ENCODE measurements at places on chromosomes 16 and 17.
A peak's percentile ranks its signal among the peaks of the same experiment; 100 is the strongest.

DNA sequence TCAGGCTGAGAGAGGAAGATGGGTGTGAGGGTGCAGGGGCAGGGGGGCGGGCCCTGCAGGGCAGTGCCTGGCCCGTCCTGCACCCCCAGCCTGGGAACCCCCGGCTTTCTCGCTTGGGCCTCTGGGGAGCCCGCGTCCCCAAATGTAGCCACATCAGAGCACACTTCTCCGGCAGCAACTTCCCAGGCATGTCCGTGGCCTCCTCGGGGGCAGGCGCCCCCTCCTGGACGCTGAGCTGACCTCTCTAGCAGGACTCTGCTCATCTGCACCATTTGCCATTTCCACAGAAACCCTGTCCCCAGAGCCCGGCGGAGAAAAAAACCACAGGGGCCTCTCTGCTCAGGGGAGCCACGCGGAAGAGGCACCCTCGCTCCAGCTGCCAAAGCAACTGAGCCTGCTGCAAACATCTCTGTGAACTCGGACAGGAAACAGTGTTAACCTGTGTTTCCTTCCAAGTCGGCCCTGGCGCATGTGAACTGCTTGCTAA lies 63.4 kb downstream of the KLHDC4 start:
- peak; percentile 98 for DNase-seq

GRCh38 chr17:5361426-5361825 lies 58.0 kb downstream of the NUP88 start:
- DNase-seq: no peak

GRCh38 chr16:17939723-17940122 lies 396.8 kb downstream of the NPIPA8 start:
- DNase-seq: no peak

- peak; percentile 42 for DNase-seq
Observed at GRCh38 chr16:54287131-54288029, 793 bp upstream of the IRX3 start.

DNA sequence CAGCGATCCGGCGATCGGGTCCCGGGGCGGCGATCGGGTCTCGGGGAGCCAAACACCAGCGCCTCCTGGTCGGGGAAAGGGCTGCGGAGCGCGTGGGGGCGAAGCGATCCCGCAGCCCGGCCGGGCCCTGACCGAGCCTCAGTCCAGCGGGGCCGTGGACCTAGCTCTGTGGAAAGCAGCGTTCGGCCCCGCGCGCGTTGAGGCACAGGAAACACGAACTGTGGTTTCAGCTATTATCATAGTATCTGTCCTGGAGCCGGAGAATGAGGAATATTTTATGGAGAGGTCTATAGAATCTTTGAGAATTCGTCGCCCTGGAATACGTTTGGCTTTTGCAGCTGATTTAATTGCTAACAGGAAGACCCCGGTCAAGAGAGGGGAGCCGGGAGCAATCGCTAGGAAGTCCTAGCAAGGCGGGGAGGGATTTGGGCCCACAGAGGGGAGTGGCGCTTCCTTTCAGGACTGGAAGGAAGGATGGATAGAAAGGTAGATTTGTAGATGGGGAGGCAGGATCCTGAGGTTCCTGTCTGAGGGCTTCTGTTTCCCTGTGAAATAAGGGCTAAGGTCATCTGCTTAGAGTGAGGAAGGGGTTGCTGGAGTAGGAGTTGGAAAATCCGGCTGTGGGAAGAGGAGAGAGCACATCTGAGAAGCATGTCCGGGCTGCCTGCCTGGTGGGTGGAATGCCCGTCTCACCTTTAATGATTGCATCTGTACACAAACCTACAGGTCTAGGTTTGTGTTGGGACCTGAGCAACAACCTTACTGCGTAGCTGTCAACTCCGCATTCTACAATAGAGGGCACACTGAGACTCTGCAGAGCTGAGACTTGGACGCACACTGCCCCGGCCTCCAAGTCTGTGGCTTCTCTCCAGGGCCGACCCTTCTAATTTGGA lies 770 bp downstream of the CCNF start:
- peak; percentile 40 for DNase-seq

- DNase-seq: no peak
Observed at GRCh38 chr17:8029121-8029520, 9.7 kb upstream of the ALOX15B start.
